Neural progenitor cell (in vitro differentiated cells): ENCODE measurements at places on chromosomes 6 and 20. TPM values are rescaled to one million over a fixed set of nuclear protein-coding genes. Genes with fewer than 3 reads are reported as not detected.

NKX2-4 gene
- not detected in 2 replicates for total RNA-seq

STX7 gene
- 27.8 and 35.4 TPM in 2 replicates for total RNA-seq

SOX18 gene
- total RNA-seq, result not detected in 2 replicates

KPNA5 gene
- total RNA-seq, result 26.0 and 39.9 TPM in 2 replicates

WFDC10B gene
- total RNA-seq, result not detected in 2 replicates

PAK5 gene
- 1.6 and 1.9 TPM in 2 replicates for total RNA-seq

RREB1 gene
- 12.1 and 13.1 TPM in 2 replicates for total RNA-seq

SAPCD1 gene
- total RNA-seq, result 10.1 and 11.9 TPM in 2 replicates

NR2E1 gene
- 0.25 and 1.0 TPM in 2 replicates for total RNA-seq

C6orf163 gene
- total RNA-seq, result 2.6 and 3.1 TPM in 2 replicates

PYGB gene
- 40.9 and 76.7 TPM in 2 replicates for total RNA-seq

CCND3 gene
- total RNA-seq, result 7.6 and 16.2 TPM in 2 replicates

RGL2 gene
- 28.3 and 63.4 TPM in 2 replicates for total RNA-seq

HTR1E gene
- not detected in 2 replicates for total RNA-seq

ADRM1 gene
- total RNA-seq, result 52.3 and 96.3 TPM in 2 replicates

ERVFRD-1 gene
- total RNA-seq, result not detected in 2 replicates

SIRPD gene
- total RNA-seq, result not detected in 2 replicates

CLDN20 gene
- total RNA-seq, result not detected in 2 replicates

ABHD16A gene
- total RNA-seq, result 21.3 and 45.0 TPM in 2 replicates

COL19A1 gene
- 0.03 TPM in 1 of 2 replicates, not detected in the other for total RNA-seq
